ENCODE measurements at places on chromosomes 13 and 19.

GRCh38 chr19:6811906-6812305 lies 39.4 kb downstream of the VAV1 start:
- DNase-seq: no peak

DNA sequence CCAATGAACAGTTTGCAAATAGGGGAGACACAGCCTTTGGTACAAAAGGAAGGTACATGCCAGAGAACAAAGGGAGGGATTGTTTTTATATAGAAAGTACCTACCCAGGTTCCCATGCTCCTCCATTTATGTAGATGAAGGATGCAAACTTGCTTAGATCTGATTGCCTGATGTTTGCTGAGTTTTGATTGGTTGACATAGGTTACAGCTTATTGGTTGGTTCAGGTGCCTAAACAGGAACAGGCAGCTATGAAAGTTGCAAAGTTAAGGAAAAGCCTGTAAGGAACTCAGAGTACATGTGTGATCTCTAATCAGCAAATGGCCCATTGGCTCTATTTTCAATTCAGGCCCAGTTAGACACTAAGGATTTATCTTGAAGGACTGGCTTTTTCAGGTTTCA lies 6.5 kb upstream of the NAA16 start:
- no peak for DNase-seq

DNA sequence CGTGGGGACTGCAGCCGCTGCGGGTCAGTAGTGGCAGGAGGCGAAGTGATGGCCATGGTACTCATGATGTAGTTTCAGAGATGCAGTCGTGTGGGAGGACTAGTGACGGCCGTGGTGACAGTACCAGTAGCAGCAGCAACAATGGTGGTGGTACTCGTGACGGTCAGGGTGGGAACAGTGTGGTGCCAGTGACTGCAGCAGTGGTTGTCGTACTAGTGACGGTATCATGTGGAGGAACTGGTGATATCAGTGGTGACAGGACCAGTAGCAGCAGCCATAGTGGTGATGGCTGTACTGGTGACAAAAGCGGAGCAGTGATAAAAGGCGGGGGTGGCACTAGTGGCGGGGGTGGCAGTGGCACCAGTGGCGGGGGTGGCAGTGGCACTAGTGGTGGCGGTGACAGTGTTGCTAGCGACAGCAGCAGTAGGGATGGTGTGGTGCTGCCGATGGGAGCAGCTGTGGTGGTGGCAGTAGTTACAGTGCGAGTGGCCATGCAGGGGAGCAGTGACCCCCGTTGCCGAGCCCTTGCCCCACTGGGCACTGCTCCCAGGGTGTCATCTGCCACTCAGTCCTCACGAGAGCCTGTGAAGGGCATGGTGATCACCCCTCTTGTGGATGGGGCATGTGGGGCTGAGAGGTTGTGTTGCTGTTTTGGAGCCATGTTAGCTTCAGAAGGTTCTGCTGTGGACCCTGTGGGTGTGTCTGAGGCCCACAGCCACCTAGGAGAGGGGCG lies 22.7 kb downstream of the ADPRHL1 start:
- no peak for DNase-seq

GRCh38 chr13:112453874-112454647 lies 77.9 kb downstream of the SPACA7 start:
- DNase-seq: no peak

DNA sequence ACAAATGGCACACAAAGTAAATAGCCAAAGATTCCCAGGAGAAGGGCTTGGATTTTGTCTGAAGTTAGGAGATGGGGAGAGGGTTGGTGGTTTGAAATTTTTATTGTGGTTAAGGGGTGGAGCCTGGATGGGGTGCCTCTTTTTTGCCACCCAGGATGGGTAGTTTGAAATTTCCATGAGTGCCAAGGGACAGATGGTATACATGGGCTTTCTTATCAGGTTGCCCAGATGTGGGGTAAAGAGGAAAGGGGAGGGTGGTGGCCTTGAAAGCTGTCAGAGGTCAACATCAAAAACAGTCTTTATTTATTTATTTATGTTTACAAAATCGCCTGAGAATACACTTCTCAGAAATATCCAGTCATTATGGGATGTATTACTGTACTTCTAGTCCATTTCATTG lies 46.2 kb downstream of the LMO7 start:
- DNase-seq: no peak

- no peak for DNase-seq
These were observed 40.8 kb downstream of the CHST8 start for GRCh38 chr19:33662391-33663092.

DNA sequence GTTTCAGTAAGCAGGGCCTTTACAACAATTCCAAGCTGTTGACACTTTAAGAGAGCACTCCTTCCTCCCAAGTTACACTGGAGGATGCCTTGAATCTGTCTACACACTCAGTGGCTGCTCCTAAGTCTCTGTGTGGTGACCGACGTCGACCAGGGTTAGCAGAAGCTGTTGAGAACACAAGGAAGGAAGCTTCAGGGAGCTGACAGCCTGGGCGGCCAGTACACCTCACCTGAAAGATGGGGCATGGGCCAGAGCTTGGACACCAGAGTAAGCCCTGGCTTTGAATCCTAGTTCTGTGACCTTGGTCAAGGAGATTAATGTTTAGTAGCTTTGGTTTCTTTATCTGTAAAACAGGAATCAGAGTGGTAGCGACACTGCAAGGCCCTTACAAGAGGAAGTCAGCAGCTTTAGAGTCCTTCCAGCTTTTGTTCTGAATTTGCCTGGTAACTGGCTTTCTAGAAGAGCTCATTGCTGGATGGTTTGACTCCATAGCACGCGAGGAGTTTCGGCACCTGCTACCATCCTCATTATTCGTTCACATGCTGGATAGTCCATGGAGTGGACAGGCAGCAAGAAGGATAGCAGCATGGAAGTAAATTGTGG lies 214.2 kb downstream of the FGF9 start:
- no peak for DNase-seq

GRCh38 chr19:49907745-49908446 lies 11.2 kb upstream of the IL4I1 start:
- no peak for DNase-seq

DNA sequence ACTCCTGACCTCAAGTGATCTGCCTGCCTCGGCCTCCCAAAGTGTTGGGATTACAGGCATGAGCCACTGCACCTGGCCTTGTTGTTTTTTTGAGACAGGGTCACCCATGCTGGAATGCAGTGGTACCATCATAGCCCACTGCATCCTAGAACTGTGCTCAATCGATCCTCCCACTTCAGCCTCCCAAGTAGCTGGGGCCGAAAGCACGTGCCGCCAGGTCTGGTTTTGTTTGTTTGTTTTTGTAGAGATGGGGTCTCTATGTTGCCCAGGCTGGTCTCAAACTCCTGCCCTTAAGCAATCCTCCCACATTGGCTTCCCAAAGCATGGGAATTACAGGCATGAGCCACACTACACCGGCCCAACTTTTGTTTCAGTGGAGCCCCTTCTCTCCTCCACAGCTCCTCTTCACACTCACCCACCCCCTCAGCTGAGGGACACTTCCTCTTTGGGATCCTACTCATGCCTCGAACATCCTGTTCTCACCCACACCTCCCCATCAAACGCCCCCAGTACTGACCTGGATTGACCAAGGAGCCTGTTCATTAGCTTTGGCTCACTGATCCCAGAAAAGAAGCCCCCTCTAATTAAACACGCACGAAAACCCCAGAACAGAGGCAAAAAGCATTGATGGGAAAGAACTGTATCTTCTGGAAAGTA lies 12.8 kb upstream of the CERS4 start:
- DNase-seq: peak; percentile 25

- DNase-seq: no peak
These were observed 130.1 kb downstream of the RGCC start for GRCh38 chr13:41587490-41587889.

DNA sequence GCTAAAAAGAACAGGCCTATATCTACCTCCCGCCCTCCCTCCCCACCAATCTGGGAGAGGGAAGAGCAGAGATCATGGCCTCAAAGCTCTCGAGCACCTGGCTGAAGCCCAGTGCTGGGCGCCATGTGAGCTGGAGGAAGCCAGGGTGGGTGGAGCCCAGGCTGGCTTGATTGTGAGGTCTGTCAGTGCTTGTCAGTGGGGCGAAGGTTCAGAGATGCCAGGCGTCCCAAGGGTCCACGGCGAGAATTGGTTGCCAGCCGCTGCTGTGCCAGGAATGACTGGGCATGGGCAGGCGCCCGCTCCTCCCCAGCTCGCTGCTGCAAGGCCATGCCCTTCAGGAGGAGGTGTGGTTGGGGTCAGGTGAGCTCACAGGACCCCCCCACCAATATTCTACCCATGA lies 11.5 kb downstream of the BEST2 start:
- DNase-seq: no peak

DNA sequence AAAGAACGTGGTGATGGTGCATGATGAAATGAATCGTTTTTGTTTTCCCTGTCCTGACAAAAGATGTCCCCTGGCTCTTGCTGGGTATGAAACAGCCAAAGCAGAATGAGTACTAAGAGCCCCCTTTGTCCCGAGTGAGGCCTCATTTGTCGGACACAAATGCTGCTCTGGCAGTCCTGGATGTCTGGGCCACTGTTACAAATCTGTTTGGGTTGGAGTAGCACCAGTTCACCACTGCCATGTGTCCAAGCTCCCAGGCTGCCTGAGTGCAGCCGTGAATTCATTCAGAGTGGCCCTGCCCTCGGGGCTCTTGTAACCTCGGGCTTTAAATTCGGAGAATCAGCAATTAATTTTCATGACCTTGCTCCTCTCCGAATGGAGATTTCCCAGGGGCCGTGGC lies 182.4 kb downstream of the NUFIP1 start:
- DNase-seq: no peak

- DNase-seq: no peak
These were observed 62.3 kb downstream of the KCNC3 start for GRCh38 chr19:50266896-50267295.

DNA sequence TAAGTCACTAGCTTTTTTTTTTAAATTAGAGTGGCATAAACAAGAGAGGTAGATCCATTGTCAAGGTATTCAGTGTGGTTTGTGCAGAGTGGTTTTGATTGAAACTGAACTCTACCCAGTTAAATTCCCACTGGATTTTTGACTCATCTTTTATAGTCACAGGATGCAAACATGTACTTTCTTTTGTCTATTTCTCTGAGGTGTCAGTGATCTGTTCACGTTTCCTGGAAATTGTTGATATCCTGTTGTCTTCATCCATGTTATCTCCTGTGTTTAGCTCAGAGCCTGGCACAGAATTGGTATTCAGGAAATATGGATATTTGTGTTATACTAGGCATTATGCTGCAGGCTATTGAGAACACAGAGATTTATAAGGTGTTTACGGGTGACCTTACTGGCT lies 119.7 kb downstream of the PCCA start:
- DNase-seq: no peak

- no peak for DNase-seq
These were observed 12.8 kb downstream of the ANKRD27 start for GRCh38 chr19:32662186-32662585.

DNA sequence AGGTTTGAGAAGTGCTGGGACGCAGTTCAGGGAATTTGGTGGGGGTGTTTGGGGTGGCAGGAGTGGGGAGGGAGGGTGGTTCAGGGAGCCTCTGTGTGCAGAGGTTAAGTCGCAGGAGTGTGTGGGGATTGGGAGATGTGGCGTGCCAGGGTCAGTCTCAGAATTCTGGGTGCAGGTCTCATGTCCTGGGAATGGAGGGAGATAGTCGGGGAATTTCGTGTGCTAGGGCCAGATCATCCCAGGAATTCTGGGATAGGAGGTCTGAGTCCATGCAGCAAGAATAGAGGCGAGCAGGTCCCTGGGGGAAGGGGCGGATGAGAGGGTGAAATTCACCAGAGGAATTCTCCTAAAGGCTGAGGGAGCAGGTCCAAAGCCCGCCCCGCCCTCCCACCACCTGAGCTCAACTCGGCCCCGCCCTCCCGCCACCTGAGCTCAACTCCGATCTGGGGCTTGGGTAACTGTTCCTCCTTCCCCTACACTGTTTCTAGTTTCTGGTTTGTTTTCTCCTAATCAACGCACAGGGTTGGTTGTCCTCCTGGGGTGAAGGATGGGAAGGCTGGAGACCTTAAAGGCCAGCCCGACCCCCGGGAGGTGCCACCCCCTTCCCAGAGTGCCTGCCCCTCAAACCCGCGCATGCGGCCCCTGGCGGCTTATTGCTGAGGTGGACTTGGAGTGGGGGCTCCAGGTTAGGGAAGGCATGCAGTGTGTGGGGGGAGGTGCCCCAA lies 15.2 kb downstream of the KCNC3 start:
- DNase-seq: no peak

DNA sequence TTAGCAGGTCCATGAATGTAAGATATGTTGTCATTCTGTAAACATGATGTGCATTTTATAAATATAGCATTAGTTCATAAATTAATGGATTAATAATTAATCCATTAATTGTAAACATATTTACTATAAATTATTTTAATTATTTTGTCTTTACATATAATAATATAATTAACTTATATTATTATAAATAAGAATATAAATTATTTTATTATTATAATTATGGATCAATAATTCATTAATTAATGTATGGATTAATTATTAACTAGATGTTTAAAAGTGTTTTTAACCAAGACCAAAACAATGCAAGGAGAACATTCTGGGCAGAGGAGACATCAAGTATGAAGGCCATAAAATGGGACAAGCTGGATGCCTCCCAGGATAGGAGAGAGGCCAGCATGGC lies 72.0 kb downstream of the RUBCNL start:
- DNase-seq: no peak

GRCh38 chr13:98141509-98142379 lies 1.1 kb upstream of the FARP1 start:
- DNase-seq: no peak

DNA sequence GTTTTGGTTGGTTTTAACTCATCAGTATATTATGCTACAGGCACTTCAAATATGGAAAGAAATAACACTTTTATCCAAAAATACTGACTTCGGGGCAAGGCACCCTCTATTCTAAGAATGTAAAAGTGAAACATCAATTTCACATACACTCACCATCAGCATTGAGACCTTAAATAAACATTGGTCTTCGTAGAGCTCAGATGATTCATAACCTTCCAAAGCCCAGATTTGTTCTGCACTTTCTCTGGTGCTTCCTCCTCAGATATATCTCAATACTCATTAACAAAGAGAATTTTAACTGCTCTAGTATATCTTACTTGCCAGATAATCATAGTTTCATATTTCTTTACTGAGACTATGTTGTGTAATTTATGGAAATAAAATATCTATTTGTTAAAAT lies 794.3 kb downstream of the LIG4 start:
- DNase-seq: no peak
